ENCODE measurements at places on chromosomes 2 and 18.

GRCh38 chr2:144572977-144573376 lies 53.1 kb upstream of the ZEB2 start:
- DNase-seq, result no peak

- no peak for DNase-seq
Observed at GRCh38 chr2:22491442-22491841, 893.5 kb upstream of the KLHL29 start.

DNA sequence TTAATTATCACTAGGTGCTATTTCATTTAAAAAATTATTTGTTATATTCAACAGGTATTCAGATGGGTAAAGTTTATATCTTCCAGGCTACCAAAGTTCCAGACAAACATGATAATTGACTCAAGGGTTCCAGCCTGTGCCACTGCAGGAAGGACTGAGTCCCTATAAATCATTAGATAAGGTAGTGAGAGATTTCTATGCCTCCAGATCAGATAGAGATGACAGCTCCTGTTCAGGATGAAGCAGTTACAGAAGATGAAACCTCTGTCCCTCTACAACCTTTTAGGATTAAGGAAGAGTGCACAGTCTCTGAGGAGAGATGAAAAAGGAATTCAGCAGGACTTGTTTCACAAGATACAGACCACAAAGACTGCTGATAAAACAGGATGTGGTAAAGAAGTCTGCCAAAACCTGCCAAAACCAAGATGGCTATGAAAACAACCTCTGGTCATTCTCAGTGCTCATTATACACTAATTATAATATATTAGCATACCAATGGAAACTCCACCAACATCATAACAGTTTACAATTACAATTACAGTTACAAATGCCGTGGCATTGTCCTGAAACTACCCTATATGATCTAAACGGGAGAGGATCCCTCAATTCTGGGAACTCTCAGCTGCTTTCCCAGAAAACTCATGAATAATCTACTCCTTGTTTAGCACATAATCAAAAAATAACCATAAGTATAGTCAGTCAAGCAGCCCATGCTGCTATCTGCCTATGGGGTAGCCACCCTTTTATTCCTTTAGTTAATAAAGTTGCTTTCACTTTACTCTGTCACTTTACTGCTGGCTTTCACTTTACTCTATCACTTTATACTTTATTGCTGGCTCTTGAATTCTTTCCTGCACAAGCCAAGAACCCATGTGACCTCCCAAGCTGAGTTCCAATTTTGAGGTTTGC lies 288.5 kb downstream of the PDE11A start:
- DNase-seq, result no peak

GRCh38 chr18:32802591-32803451 lies 30.0 kb upstream of the KLHL14 start:
- DNase-seq, result no peak

GRCh38 chr2:184532551-184532950 lies 65.8 kb upstream of the ZNF804A start:
- no peak for DNase-seq

GRCh38 chr2:11100976-11101375 lies 54.3 kb upstream of the SLC66A3 start:
- DNase-seq, result no peak

DNA sequence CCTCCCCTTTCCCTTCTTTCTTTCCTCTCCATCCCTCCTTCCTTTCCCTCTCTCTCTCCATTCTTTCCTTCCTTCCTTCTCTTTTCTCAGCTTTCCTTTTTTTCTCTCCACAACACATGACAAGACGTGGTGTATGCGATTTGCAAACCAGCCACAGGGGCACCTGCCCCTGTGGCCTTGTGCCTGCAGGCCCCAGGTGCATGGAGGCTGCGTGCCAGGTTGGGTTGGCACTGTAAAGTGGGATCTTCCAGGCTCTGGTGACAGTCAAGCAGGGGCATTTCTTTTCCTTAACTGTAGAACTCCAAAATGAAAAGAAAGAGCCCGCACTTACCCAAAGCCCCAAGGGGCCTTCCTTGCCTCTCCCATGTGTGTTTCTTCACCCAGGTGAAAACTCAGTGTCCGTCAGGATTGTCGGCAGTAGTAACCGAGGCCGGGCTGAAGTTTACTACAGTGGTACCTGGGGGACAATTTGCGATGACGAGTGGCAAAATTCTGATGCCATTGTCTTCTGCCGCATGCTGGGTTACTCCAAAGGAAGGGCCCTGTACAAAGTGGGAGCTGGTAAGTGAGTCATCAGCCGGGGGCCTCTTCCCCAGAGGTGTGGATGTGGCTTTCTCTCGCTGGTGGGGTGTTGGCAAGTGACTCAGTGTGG lies 50.9 kb downstream of the MARCO start:
- no peak for DNase-seq

DNA sequence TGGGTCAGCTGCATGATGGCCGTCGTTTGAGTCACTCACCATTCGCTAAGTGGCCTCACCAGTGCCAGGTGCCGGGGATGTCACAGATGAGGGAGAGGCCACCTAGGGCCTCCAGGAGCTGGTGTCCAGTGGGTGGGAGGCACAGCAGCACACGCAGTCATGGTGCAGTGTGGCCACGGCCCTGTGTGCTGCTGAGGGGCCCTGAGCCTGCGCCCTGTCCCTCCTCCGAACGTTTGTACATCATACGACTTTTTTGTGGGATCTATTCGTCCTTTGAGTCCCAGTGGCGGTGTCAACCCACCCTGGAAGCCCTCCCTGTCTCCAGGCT lies 30.1 kb upstream of the ODC1 start:
- no peak for DNase-seq

DNA sequence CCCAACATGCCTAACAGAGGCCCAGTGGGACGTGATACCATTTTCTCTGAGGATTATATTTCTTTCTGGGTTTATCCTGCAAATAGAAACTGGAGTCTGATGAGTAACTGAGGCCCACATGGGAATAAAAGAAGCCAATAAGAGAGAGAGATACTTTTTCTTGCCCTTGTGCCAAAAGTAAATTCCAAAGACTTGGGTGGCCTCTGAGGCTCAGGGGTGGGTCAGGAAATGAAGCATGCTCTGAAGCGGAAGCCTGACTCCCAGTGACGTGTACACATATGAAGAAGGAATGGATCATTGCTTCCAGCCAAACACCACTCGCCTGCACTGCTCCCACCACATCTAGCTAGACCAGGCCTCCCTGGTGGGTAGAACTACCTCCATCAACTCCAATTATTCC lies 273.6 kb upstream of the NCKAP5 start:
- DNase-seq, result no peak

- no peak for DNase-seq
Observed at GRCh38 chr2:140504601-140505000, 1626.2 kb downstream of the LRP1B start.

DNA sequence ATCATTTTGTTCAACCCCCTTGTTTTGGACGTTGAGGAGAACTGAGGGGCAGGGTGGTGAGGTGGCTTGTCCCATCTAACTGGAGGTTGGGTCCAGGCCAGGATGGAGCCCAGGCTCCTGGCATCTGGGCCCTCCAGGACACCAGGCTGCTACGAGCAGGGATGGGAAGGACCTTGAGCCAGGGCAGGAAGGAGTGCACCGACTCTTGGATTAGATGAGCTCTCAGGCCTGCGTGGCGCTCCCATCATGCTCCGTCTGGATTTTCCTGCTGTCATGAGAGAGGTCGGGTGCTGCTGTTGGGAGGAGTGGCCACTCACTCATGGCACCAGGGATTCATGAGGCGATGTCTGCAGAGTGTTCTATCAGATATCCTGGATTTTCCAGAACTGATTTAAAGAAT lies 18.3 kb upstream of the ALLC start:
- DNase-seq, result no peak

DNA sequence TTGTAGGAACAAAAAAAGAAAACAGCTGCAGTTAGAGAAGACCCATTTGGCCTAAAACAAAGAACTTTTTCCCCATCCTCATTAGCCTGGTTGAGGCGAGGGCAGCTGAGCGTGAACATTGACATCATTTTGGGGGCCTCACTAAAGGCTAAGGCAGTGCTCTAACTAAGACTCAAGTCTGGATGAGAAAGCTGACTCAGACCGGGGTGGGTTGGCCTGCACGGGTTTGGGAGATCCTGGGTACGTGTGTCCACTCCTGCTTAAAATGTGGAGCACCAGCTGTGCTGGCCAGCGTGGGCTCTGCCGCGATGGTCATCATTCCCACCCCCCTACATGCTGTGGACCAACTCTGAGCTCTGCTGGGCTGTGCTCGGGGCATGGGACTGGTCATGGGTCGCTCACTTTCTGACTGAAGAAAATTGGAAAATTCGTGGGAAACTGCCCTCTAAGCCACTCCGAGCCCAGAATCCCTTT lies 86.0 kb upstream of the TMEM247 start:
- no peak for DNase-seq

- DNase-seq, result no peak
Observed at GRCh38 chr18:395456-396250, 104.8 kb downstream of the COLEC12 start.

DNA sequence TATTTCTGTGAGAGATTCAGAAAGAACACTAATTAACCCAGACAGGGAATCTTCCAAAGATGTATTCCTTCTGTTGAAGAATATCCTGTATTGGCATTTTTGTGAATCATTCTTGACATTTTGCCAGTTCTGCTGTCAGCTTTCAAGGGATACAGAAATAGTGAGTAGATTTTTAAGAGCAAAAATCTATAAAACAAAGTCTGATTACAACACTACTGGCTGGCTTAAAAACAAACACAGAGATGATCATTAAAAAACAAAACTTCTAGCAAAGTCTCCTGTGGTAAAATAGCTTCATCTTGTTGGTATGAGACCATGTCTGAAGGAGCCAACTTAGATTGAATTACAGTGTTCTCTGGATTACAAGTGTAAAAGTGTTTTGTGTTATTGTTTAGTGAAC lies 866.3 kb upstream of the KLHL29 start:
- no peak for DNase-seq

- no peak for DNase-seq
Observed at GRCh38 chr2:20620696-20621365, 30.1 kb downstream of the HS1BP3 start.

DNA sequence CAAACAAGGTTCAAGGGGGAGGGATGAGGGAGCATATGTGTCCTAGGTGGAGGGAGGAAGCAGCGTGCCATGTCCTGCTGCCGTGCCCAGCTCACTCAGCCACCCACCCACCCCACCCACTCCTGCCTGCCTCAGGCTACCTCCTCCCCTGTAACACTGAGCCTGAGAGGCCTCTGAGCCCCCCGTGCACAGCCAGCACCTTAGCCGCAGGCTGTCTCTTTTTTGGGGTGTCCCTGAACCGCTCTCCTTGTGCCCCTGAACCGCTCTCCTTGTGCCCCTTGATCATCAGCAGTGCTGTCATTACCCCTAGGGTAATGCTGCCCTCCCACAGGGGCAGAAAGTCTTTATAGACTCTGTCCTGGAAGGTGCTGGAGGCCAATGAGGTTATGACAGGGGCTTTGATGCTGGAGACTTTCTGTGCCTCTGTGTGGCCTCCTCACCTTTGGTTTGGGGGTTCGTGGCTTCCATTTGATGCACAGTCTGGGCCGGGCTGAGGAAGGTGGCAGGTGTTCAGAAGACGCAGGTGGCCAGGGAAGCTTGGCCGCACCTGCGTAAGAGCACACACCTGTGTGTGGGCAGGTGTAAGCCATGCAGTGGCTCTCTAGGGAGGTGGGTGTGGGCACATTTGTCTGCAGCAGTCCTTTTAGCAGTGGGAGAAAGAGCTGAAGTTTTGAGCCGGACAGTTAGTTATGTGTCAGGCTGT lies 140.0 kb downstream of the SEPTIN10 start:
- no peak for DNase-seq

- no peak for DNase-seq
Observed at GRCh38 chr2:20365249-20365817, 14.7 kb upstream of the PUM2 start.

- DNase-seq, result no peak
Observed at GRCh38 chr2:213259266-213259665, 25.0 kb upstream of the SPAG16 start.

DNA sequence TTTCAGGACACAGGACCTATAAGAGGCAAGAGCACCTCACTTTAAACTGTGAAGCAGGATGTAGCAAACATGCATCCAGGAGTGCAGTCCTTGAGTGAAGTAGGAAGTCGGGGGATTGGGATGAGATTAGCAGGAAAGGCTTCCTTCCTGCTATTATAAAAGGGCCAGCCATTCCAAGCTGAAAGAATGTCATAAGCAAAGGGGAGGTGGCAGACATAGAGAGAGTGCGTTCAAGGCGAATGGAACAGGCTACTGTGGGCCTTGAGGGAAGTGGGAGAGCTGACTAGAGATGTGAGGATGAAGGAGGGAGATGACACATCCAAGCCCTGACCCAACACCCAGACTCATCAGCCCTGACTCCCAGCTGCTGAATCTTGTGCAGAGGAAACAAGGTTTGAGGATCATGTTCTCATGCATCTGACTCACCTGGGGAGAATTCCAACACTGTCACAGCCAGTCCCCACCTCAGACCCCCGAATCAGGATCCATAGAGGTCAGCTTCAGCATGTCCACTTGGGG lies 63.9 kb downstream of the GYPC start:
- no peak for DNase-seq

DNA sequence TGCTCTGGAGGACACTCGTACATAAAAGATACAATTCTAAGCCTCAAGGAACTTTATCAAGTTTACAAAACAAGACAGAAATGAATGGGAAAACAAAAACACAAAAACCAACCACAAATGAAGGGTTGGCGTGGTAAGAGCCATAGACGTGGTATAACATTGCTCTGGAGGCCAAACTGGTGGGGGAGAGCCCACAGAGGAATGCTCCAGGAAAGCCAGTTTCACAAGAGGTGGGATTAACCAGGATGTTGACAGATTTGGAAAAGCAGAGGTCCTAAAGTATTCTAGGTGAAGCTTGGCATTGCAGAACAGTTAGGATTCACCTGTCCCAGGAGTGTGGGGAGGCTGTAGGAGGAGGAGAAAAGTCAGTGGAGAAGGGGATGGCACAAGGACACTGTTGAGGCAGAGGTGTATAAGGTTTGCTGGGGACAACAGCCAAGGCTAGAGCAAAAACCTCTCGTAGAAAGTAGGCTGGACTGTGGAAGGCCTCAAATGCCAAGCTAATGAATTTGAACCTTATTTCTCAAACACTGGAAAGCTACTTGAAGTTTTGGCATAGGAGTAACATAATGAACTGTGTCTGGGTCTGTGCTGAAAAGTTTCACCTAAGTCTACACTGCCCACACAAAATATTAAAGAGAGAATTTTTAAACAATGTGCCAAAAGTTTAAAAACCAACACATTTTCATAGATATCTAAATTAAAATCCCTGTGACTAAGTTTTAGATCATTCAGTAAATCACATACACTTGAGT lies 135.1 kb downstream of the THADA start:
- no peak for DNase-seq

Measured in activated CD4-positive, alpha-beta T cell treated with anti-CD3 and anti-CD28 coated beads, Interleukin-2, amount 50 U/mL, for 4 hours (primary cell).